Activated T-helper 1 cell treated with Interleukin-2 at 50 U/mL for 16 hours (primary cell): ENCODE measurements at places on chromosomes 5 and 9.

DNA sequence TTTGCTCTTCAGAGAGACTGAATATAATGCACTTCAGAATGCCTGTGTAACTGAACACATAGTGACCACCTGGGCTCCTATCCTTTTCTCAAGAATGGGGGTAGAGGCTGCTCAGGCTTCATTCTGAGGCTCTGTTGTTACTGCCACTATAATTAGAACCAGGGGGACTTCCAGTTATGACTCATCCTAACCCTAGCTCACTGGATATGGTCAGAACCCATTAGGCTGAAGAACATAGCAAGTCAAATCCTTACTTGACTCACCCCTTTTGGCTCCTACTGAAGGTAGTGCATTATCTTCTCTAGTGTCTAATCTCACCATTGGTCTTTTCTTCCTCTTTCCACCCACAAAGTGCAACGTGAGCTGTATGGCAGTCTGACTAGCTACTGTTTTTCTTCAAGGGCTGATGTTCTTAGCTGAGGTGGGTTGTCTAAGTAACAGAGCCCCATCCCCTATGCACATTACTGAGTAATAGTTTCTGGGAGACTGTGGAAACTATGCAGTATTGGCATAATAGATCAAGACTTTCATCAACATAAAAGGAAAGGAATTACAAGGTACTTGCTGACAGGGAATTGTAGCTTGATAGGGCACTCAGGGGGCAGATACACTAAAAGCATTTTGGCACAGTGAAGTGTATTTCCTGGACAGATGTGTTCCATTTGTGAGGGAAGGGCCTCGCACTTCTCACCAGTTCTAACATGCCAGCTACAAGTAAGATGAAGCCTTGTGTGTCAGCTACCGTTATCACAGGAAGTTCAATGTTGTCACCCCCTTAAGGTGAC is 431.0 kb upstream of the MEF2C start:
- DNase-seq = no peak

- DNase-seq = no peak
Observed at GRCh38 chr5:111454776-111455175, 57.6 kb downstream of the STARD4 start.

GRCh38 chr5:167899490-167900070 is 391.9 kb upstream of the WWC1 start:
- no peak for DNase-seq

DNA sequence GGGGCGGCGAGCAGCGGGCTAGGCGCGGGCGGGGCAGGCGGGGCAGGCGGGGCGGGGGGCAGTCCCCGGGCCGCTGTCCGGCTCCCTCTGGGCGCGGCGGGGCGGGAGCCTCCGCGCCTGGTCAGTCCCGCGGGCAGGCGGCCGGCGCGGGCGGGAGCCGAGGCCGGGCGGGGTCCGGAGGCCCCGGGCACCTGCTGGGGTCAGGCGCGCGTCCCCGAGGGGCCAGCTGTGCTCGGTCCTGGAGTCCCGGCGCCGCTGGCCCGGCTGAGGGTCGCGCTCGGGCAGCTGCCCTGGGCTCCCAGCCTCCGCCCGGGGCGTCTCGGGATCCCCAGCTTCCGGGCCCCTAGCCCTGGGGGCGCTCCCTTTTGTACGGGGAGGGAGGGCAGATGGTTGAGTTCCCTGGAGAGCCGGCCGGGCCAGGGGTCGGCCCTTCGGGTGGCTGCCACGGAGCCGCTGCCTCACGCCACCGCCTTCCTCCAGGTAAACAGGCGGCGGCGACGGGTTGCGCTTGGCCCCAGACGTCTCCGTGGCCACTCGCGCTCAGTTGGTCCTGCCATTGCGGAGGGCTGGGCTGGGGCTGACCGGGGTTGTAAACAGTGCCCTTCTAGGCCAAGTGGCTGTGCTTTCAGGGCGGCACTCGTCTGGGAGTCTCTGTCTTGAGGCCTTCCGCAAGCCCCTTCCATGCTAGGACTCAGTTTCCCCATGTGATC is 473 bp downstream of the ZBTB34 start:
- no peak for DNase-seq

GRCh38 chr5:130141659-130142320 is 237.5 kb downstream of the CHSY3 start:
- DNase-seq = no peak

- no peak for DNase-seq
Observed at GRCh38 chr9:135105938-135106491, 18.5 kb downstream of the OLFM1 start.

- DNase-seq = no peak
Observed at GRCh38 chr5:36047384-36048160, 19.1 kb downstream of the UGT3A2 start.

DNA sequence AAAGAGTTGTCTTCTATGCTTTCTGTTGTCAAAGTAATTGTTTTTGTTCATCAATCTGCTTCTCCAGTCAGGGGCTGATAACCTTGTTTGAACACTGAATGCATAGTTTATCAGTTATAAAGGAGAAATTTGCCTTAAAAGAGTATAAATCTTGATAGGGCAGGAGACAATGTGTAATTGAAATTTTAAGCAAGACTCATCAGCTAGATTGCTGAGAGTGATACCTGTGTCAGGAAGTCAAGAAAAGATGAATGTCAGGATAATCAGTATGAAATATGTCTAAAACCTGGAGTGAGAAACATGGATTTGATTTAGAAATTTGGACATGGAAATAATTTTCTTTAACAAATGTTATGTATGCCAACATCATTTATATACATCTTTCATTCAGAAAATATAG is 1258.1 kb downstream of the EFNA5 start:
- no peak for DNase-seq

DNA sequence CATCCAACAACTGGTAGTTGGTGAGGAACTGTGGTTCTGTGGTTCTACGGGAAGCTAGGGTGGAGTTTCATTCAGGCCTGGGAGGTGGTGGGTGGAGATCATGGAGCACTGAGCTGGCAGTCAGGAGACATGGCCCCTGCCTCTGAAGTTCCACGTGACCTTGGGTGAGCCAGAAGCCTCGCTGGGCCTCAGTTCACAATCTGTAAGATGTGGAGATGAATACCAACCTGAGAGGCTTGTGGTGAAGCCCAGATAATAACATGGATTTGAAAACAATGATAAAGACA is 177.9 kb downstream of the MACROH2A1 start:
- no peak for DNase-seq

- no peak for DNase-seq
Observed at GRCh38 chr9:25684321-25684720, 6.1 kb upstream of the TUSC1 start.

DNA sequence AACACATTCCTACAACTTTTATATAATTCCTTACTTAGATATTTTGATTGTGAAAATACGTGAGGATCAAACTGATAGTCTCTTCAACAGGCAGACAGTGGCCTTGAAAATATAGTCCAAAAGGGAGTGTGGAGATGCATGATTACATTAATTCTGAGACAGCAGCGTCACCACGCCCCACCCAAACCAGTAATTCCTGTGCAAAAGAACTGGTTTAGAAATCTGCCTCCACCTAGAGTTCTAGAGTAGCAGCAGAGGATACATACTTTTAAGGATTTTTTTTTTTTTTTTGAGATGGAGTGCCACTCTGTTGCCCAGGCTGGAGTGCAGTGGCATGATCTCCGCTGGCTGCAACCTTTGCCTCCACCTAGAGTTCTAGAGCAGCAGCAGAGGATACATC is 1.6 kb upstream of the TUT7 start:
- DNase-seq = no peak
